ENCODE measurements at places on chromosomes 12 and 14.

DNA sequence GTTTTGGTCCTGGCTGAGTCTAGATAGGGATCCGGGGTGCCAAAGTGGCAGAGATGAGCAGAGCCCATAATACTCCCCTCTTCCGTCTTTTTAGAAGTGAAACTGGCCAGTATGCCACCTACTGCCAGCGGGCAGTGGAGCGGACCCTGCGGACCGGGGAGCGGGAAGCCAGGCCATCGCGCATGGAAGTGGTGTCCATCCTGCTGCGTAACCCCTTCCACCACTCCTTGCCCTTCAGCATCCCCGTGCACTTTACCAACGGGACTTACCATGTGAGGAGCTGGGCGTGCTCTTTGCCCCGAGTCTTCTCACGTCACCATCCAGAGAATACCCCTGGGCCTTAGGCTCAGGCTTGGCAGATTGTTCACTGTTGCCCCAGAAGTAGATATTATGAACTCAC lies 21.0 kb downstream of the PIGH start:
- no peak for DNase-seq

DNA sequence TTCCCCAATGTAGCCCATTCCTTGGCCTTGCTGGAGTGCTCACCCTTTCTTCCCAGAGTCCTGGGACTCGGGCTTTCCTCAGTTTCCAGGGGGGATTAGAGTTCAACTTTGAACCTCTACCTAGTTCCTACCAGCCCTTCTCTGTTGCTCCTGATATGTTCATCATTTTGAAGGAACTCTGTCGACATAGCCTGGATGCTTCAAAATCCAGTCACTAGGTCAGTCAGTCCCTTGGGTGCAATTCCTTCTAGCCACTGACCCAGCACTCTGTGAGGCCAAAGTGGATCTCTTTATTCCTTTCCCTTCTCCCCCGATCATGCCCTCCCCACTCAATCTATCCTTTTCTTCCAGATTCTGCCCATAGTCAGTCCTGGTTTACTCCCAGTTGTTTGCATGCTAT lies 72.3 kb upstream of the TMCC3 start:
- no peak for DNase-seq

DNA sequence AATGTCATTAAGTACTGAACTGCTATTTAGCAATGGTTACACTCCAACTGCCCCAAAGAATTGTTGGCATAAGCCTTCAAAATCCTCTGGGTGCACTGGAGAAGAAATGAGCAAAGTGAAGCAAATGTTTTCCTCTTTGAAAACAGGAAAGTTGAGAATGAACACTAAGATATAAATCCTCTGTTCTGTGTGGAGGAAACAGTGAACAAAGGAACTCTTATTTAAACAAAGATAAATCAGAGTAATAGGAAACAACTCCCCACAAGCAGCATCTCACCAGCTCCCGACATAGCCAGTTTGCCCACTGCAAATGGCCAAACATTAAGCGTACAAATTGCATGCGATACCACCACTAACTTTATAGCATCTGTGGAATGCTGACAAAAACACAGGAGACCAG lies 54.0 kb downstream of the BCAT1 start:
- DNase-seq = no peak

- DNase-seq = no peak
Observed at GRCh38 chr12:25480145-25480544, 72.9 kb downstream of the LMNTD1 start.

- no peak for DNase-seq
Observed at GRCh38 chr12:108855284-108856169, 1.9 kb downstream of the SSH1 start.

DNA sequence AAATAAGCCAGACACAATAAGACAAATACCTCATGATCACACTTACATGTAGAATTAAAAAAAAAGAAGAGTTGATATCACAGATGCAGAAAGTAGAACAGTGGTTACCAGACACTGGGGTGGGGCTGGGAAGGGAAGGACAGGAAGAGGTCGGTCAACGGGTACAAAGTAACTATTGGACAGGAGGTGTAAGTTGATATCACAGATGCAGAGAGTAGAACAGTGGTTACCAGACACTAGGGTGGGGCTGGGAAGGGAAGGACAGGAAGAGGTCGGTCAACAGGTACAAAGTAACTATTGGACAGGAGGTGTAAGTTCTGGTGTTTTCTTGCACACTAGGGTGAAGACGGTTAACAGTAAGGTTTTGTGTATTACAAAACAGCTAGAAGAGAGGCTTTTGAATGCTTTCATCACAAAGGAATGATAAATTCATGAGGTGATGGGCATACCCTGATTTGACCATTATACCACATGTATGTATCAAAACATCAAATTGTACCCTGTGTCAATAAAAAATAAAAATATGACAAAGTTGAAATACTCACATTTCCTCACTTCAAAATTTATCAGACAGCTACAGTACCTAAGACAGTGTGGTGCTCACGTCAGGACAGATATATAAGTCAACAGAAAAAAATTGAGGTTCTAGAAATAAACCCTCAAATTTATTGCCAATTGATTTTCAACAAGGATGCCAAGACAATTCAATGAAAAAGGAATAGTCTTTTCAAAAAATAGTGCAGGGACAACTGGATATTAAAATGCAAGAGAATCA lies 32.8 kb downstream of the GALC start:
- DNase-seq = no peak

GRCh38 chr14:100602621-100603230 lies 15.5 kb upstream of the BEGAIN start:
- no peak for DNase-seq

GRCh38 chr14:78764240-78764639 lies 594.1 kb downstream of the NRXN3 start:
- DNase-seq = no peak

GRCh38 chr12:8871068-8871467 lies 43.2 kb upstream of the PHC1 start:
- DNase-seq = no peak

DNA sequence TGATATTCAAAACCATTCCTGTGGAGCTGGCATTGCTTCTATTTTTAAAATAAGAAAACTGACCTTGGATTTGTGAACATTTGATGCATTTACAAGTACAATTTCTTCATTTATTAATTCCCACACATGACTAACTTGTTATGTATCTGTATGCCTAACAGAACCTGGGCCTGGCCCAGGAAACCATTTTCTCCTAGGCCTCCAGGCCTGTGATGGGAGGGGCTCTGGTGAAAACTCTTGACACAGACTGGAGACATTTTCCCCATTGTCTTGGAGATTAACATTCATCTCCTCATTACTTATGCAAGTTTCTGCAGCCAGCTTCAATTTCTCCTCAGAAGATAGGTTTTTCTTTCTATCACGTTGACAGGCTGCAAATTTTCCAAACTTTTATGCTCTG lies 42.0 kb downstream of the GLIPR1L2 start:
- no peak for DNase-seq

DNA sequence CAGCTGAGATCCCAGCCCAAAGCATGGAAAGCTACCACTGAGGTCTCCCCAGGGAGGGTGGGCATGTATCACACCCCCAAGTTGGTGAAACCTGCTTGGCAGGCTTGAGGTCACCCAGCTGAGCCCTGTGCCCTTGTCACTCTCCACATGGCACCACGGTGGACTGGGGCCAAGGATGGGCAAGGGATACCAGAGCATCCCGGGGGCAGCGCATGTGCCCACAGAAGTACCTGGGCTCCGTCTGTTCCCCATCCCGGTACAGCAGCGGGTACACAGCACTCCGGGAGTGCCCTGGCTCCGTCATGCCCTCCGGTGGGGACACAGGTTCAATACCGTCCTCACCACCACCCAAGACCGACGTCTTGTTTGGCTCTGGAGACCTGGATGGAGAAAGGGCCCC lies 38.0 kb downstream of the RFLNA start:
- DNase-seq = no peak

DNA sequence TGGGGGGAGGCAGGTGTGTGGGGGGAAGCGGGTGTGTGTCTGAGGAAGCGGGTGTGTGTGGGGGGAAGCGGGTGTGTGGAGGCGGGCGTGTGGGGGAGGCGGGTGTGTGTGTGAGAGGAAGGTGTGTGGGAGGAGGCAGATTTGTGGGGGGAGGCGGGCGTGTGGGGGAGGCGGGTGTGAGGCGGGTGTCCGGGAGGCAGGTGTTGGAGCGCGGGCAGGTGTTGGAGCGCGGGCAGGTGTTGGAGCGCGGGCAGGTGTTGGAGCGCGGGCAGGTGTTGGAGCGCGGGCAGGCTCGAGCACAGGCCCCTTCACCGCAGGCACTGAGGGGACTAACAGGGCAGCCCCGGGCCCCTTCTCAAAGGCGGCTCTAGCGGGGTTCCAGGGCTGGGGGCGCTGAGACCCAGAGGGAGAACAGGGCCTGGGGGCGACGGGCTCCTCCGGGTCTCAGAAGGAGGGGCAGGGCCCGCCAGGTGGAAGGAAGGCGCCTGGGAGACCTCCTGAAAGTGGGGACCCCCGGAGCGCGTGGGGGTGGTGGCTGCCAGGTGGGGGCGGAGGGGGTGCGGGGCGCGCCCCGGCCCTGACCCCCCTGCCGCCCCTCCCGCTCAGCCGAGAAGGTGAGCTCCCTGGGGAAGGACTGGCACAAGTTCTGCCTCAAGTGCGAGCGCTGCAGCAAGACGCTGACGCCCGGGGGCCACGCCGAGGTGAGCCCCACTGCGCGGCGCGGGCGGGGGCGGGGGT lies 3.2 kb downstream of the CRIP2 start:
- DNase-seq = peak; percentile 34

DNA sequence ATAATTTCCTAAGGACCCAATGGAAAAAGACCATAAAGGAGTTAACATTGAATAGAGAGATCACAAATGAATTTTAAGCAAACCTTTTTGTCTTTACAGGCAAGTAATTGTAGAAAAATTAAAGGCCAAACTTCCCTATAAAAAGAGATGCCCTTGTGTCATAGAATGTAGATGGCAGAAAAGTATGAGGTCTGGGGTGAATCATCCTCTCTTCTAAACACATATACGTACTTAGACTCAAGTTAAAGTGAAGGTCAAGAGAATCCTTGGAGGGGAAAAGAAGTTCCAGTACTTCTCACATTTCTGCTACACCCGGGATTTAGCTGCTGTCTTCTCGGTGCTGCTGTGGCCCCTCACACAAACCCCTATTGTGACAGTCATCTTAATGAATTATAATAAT lies 116.2 kb upstream of the ARID2 start:
- DNase-seq = no peak
